Spleen (tissue), 13 donors: ENCODE measurements at places on chromosomes 13 and 19. TPM values are rescaled to one million over a fixed set of nuclear protein-coding genes. Genes with fewer than 3 reads are reported as not detected.
A peak's percentile ranks its signal among the peaks of the same experiment; 100 is the strongest.

The LENG9 gene
- 4.7 TPM for total RNA-seq

The UHRF1 gene
- 5.9 TPM for total RNA-seq

The PABPC3 gene
- total RNA-seq, result 0.26 TPM

DNA sequence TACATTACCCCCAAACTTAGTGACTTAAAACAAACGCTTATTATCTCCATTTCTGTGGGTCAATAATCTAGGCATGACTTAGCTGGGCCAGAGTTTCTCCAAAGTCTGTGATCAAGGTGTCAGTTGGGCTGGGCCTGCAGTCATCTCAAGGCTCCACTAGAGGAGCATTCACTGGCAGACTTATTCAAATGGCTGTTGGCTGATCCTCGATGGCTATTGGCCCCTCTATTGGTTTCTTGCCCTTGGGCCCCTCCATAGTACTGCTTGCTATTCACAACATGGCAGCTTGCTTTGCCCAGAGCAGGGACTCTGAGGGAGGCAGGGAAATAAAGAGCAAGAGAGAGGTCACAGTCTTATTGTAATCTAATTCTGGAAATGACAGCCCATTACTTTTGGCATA, 57.6 kb downstream of the RCBTB2 start:
- H3K36me3 ChIP-seq, result peaks cover 11% of the 10 kb centered on the region
- H3K4me3 ChIP-seq, result no peak overlapping the region
- no peaks in the 10 kb centered on the region for H3K27me3 ChIP-seq
- H3K4me1 ChIP-seq, result no peaks in the 10 kb centered on the region
- H3K27ac ChIP-seq, result no peak overlapping the region

DNA sequence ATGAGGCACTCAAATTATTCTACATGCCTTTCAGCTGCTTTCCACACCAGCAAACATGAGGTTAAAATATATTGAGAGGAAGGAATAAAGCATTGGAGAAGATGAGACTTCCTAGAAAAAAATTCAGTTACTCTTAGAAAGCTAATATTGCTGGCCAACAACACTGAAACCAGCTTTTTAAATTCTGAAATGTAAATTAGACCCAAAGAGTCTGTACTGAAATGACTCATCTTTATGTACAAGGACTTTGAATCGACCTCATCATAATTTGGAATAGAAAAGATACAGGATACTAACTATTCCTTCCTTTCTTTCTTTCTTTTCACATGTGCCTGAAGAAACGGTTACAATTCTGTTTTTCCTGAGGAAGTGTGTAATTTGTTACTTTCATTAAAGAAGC, 6.5 kb upstream of the HSPH1 start:
- no peak overlapping the region for H3K27ac ChIP-seq
- no peaks in the 10 kb centered on the region for H3K27me3 ChIP-seq
- DNase-seq, result no peak

GRCh38 chr13:81686877-81687276, 1346.0 kb upstream of the SPRY2 start:
- no peak for DNase-seq
- no peaks in the 10 kb centered on the region for H3K27me3 ChIP-seq
- no peak overlapping the region for H3K4me3 ChIP-seq

GRCh38 chr13:72545030-72545719, 182.3 kb downstream of the MZT1 start:
- H3K27me3 ChIP-seq, result no peaks in the 10 kb centered on the region
- no peak for DNase-seq
- no peak overlapping the region for H3K27ac ChIP-seq
- H3K4me1 ChIP-seq, result no peaks in the 10 kb centered on the region

GRCh38 chr19:50344661-50345318, 15.6 kb upstream of the KCNC3 start:
- no peaks in the 10 kb centered on the region for H3K27me3 ChIP-seq
- H3K36me3 ChIP-seq, result no peaks in the 10 kb centered on the region
- H3K27ac ChIP-seq, result peak overlapping the region; percentile 78
- H3K4me3 ChIP-seq, result peak overlapping the region; percentile 25
- peaks cover 14% of the 10 kb centered on the region for H3K4me1 ChIP-seq
- DNase-seq, result peak; percentile 84

GRCh38 chr19:10086591-10087192, 575 bp downstream of the SHFL start:
- H3K27ac ChIP-seq, result peak overlapping the region; percentile 93
- peaks cover 33% of the 10 kb centered on the region for H3K4me1 ChIP-seq
- peaks cover 27% of the 10 kb centered on the region for H3K36me3 ChIP-seq
- H3K27me3 ChIP-seq, result no peaks in the 10 kb centered on the region
- DNase-seq, result peak; percentile 87

DNA sequence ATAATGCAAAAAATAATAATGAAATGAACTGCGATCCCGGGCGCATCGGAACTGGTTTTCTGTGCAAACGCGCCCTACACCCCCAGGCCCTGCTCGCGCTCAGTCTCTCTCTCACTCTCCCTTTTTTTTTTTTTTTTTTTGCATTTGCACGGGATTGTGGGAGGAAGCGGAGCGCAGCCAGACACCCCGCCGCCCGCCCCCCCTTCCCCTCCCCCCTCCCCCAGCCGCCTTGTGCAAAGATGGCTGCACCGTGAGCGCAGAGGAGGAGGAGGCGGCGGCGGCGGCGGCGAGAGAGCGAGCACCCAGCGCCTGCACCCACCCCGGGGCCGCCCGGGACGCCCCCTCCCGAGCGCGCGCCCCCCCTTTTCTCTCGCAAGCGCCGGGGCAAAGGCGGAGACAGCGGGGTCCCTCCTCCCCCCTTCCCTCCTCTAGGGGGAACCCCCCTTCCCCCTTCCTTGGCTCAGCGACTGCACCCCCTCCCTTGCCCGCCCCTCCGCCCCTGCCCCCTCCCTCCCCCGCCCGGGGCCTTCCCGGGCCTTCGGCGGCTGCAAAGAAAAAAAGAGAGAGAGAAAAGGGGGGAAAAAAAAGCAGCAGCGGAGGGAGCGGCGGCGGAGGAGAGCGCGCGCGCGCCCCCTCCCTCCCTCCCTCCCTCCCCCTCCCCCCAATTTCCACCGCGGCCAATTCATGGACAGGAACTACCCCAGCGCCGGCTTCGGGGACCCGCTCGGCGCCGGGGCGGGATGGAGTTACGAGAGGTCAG, at the start of gene PRR12:
Gene PRR12, plus strand, starts transcription at position 212 of the 760 bp plus-strand sequence. Its CDS starts 473 bp downstream, at position 685.
- peaks cover 39% of the 10 kb centered on the region for H3K4me1 ChIP-seq
- peak within 1 kb of the TSS; percentile 99 for H3K4me3 ChIP-seq
- no peaks in the 10 kb centered on the region for H3K27me3 ChIP-seq
- peak; percentile 93 for DNase-seq

DNA sequence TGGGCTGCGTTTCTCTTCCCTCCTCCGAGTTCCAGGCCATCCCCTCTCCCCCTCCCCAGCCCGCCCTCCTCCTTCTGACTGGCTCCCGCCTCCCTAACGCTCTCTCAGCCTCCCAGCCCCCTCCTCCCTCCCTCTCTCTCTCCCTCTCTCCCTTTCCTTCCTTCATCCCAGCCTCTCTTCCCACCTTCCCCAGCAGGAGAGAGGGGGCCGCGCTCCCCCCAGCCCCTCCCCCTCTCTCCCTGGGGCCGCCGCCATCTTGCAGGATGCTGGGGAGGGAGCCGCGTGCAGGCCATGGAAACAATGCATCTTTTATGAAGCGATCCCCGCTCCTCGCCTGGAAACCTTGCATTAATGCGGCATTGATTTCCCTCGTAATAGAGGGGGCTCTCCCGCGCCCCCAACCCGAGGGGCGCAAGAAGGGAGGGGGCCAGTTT, 42.6 kb upstream of the ADGRL1 start:
- H3K36me3 ChIP-seq, result no peaks in the 10 kb centered on the region
- H3K27me3 ChIP-seq, result no peaks in the 10 kb centered on the region
- peak overlapping the region; percentile 48 for H3K4me3 ChIP-seq
- peaks cover 17% of the 10 kb centered on the region for H3K4me1 ChIP-seq

DNA sequence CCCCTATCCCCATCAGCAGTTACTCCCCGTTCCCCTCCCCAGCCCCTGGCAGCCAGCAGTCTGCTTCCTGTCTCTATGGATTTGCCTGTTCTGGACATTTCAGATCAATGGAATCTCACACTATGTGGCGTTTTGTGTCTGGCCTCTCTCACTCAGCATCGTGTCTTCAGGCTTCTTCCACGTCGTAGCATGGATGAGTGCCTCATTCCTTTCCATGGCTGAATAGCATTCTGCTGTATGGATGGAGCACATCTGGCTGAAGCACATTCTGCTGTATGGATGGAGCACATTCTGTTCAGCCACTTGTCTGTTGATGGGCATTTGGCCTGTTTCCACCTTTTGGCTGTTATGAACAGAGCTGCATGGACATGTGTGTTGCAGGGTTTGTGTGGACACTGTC, 29.5 kb downstream of the CRTC1 start:
- H3K27ac ChIP-seq, result no peak overlapping the region
- DNase-seq, result no peak
- H3K4me1 ChIP-seq, result peaks cover 50% of the 10 kb centered on the region
- H3K36me3 ChIP-seq, result no peaks in the 10 kb centered on the region
- H3K27me3 ChIP-seq, result no peaks in the 10 kb centered on the region

DNA sequence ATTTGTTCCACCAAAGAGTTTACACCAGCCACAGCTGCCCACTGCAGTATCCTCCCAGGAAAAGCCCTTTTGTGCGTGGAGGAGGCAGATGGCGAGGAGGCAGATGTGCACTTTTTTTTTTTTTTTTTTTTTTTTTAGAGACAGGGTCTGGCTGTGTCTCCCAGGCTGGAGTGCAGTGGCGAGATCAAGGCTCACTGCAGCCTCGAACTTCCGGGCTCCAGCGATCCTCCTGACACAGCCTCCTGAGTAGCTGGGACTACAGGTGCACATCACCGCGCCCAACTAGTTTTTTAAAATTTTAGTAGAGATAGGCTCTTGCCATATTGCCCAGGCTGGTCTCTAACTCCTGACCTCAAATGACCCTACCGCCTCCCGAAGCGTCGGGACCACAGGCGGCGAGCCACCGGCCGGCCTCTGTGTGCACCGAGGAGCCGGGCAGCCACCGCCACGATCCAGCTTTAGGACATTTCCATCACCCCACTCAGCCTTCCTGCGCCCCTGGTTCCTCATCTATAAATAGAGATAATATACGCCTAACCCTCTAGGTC, 563 bp upstream of the PDCD5 start:
- H3K36me3 ChIP-seq, result peaks cover 4% of the 10 kb centered on the region
- H3K27ac ChIP-seq, result peak overlapping the region; percentile 90
- peaks cover 12% of the 10 kb centered on the region for H3K4me1 ChIP-seq

DNA sequence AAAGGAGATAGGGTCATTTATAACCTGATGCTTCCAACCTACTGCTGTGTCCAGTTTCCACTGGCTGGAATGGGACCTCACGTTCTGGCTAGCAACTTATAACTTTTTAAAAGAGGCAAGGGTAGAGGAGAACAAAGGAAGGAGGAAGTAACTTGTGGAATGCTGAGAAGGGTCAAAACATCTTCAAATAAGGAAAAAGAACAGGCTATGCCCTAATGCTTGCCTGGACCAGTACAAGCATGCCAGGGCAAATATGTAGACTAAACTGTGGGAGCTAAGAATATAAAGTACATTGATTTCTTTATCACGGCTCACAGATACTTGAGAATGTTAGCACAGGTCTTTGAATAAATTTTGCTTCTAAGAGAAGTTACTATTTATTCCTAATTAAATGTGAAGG, 1.5 kb upstream of the ZNF561 start:
- no peak overlapping the region for H3K4me3 ChIP-seq
- no peak overlapping the region for H3K27ac ChIP-seq
- H3K36me3 ChIP-seq, result peaks cover 20% of the 10 kb centered on the region
- H3K27me3 ChIP-seq, result no peaks in the 10 kb centered on the region

GRCh38 chr19:33297401-33298145, 4.8 kb downstream of the CEBPA start:
- H3K4me3 ChIP-seq, result no peak overlapping the region
- peak; percentile 38 for DNase-seq
- no peaks in the 10 kb centered on the region for H3K27me3 ChIP-seq

DNA sequence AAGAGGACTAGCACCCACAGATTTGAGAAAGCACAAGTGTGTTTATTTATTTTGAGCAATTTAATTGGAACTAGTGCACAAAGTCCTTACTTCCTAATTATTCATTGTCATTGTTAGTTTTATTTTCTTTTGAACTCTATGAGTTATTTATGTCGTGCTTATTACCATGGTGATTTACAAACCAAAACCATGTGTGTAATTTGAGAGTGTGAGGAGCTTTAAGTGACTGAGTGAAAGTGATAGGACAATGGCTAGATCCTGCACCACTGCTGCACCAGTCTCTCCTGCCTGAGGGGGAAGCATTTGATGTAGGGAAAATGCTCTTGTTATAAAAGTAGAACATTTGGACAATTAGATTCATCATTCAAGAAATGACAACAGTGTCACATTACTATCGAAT, 172.3 kb upstream of the KLF12 start:
- no peaks in the 10 kb centered on the region for H3K27me3 ChIP-seq
- H3K4me3 ChIP-seq, result no peak overlapping the region
- no peaks in the 10 kb centered on the region for H3K4me1 ChIP-seq
- DNase-seq, result no peak
- no peaks in the 10 kb centered on the region for H3K36me3 ChIP-seq

DNA sequence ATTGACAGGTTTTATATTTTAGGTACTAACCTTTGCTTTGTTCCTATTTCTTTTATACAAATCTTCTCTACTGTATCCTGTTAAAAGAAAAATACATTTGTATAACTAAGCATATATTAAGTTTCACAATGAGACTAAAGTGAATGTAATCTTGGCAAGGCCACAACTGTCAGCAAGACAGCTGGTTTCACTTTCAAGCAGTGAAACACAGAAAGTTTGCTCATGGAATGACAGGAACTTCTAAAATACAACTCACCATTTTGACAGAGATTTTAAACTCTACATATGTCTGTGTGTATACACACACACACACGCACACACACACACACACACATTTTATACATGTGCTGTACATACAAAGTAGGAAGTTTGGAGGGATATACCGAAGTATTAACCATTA, 53.3 kb downstream of the PARP4 start:
- no peaks in the 10 kb centered on the region for H3K27me3 ChIP-seq
- H3K4me1 ChIP-seq, result peaks cover 6% of the 10 kb centered on the region
- no peak for DNase-seq
- H3K4me3 ChIP-seq, result no peak overlapping the region
- peaks cover 40% of the 10 kb centered on the region for H3K36me3 ChIP-seq

DNA sequence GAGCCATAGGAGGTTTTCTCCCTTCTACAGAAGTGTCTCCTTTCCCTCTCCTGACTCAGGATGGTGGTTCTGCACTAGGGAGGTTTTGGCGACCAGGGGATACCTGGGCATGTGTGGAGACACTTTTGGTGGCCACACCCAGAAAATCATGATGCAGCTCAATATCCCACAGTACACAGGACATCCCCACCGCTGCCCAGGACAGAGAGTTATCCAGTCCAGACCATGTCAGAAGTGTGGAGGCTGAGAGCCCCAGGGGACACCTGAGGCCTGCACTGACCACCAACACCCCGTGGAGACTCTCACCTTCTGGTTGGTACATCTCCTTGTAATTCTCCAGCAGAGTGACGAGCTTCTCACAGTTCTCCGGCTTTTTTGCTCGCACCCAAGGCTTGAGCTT, 16.6 kb downstream of the PEG3 start:
- DNase-seq, result no peak
- H3K4me3 ChIP-seq, result no peak overlapping the region
- no peaks in the 10 kb centered on the region for H3K4me1 ChIP-seq
